Omental fat pad (tissue), 4 donors: ENCODE measurements at places on chromosomes 7 and 10. TPM values are rescaled to one million over a fixed set of nuclear protein-coding genes. Genes with fewer than 3 reads are reported as not detected.

- no peak for DNase-seq
Observed at GRCh38 chr7:542713-543500, 23.3 kb upstream of the PDGFA start.

- no peak for DNase-seq
Observed at GRCh38 chr10:75428434-75429158, 2.8 kb upstream of the LRMDA start.

GRCh38 chr7:111865430-111865829, 303.1 kb upstream of the IMMP2L start:
- no peak for DNase-seq

DNA sequence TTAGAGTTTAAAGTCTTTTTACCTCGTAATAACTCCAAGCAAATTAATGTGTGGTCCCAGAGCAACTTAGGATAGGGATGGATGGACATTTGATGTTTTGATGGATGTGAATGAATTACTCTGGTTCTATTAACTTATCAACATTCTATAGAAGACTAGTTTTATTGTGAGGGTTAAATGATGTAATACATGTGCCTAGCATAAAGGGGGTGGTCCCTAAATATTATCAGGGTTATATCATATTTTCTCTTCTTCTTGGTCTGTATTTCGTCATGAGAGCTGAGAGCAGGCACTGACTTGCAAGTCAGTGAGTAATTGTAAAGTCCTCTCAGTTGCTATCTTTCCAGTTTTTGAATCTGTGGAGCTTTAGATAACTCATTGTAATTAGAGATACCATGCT, 219.3 kb downstream of the GATA3 start:
- DNase-seq = no peak

DNA sequence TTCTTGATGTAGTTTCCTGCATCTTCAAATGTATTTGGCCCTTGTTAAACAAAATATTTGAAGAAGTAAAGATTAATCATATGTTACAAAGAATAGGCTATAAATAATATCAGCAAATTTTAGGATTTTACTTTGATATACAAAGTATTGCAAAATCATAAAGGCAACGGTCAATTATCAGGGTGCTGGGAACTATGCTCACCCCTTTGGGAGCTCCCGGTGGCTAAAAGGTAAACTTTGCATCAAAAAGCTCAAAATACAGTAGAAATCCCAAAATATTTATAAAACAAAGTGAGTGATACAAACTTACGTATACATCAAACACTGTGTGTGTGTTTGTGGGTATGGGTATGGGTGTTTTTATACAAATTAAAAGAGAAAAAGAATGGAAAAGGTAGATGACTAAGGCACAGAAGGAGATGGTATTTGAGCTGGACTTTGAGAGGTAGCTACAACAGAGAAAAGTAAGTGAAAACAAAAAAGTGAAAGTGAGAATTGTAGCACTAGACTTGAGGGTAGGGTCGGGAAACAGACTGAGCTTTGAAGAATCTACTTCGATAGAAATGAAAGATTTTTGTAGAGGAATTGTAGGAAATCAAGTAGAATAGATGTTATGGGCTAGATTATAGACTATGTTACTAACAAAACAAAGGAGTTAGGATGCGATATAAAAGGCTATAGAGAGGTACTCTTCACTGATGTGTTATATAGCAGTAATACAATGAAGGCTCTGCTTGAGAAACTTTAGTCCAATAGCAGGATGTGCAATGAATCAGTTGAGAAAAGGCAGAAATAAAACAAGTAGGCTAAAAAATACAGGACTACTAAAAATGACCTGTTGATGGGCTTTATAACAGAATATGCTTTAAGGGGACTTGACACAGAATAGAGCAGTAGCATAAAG, 52.8 kb downstream of the GNAT3 start:
- no peak for DNase-seq

DNA sequence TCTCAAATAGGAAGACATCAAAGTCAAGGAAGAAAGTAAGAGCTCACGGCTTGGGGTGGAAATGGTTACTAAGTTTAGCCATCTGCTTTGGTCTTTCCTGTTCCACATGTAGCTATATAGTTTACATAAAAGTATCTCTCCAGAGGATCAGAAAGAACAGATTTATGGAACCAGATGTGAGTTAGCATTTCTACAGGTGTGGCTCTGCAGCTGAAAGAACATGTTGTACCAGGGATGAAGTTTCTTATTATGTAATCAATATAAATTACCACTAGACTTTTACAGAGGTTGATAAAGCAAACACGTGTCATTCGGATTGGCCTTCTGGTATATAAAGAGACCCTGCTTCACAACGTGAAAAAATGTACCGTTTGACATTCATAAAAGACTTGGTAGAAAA, 19.9 kb downstream of the CALD1 start:
- DNase-seq = no peak

- no peak for DNase-seq
Observed at GRCh38 chr7:152893801-152894294, 134.3 kb downstream of the ACTR3B start.

- DNase-seq = no peak
Observed at GRCh38 chr7:140902303-140902953, 22.3 kb downstream of the BRAF start.

ASB10 gene
- not detected for total RNA-seq

NKX6-2 gene
- not detected for total RNA-seq

SLC26A5 gene
- 0.47 TPM for total RNA-seq

MRPS16 gene
- 35.8 TPM for total RNA-seq
